ENCODE measurements at places on chromosomes 3 and 15.

GRCh38 chr3:140748903-140749302 is 71.0 kb downstream of the TRIM42 start:
- DNase-seq, result no peak

- no peak for DNase-seq
Observed at GRCh38 chr3:25273582-25274171, 154.4 kb upstream of the RARB start.

GRCh38 chr15:47718497-47719437 is 1.5 kb downstream of the SEMA6D start:
- no peak for DNase-seq

DNA sequence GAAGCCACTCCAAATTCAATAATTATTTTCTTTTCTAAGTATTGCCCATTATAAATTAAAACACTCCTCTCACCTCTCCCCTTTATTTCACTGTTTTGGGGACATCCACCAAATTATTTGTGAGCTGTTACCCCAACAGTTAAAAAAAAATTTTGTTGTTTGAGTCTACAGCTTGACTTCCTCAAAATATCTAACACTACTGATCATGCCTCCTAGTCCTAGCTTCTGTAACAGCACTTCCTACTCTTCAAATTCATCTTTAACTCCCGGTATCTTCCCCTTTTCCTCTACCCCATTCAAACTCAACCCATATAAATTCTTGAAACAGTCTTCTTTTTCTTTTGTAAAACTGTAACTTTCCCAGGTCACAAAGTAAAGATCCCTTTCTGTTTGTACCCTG is 15.9 kb downstream of the PARL start:
- DNase-seq, result no peak

- DNase-seq, result no peak
Observed at GRCh38 chr3:33722191-33722590, 4.1 kb upstream of the CLASP2 start.

DNA sequence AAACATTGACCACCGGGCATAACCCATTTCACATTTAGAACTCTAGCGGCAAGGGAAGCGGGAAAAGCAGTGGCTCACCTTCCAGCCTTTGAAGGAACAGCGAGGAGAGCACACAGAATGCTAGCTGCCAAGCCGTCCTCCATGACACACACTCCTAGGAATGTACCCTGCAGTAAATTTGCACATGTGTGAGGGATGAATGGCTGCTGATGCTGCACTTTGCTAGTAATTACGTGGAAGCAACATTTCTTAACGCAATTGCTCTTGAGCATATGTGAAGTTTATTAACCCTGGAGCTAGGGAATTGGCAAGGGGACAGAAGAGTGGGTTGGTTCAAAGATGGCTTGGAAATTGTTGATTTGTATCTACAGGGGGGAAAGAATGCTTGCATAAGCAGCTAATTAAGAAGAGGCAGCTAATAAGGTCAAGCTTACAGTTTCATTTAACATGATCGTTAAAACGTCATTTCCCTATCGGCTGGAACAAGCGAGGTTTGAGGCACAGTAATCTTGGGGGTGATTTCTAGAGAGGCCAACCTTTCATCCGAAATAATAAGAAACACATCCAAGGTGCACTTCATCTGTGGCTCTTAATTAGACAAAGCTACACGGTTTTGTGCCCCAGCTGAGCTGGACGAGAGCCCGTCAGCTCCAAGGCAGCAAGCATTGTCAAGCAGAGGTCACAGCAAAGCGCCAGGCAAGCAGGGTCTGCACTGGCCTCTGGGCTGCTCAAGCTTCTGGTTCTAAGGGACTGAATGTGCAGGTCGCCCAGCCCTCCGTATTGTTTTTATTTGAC is 123.4 kb downstream of the CHSY1 start:
- no peak for DNase-seq

DNA sequence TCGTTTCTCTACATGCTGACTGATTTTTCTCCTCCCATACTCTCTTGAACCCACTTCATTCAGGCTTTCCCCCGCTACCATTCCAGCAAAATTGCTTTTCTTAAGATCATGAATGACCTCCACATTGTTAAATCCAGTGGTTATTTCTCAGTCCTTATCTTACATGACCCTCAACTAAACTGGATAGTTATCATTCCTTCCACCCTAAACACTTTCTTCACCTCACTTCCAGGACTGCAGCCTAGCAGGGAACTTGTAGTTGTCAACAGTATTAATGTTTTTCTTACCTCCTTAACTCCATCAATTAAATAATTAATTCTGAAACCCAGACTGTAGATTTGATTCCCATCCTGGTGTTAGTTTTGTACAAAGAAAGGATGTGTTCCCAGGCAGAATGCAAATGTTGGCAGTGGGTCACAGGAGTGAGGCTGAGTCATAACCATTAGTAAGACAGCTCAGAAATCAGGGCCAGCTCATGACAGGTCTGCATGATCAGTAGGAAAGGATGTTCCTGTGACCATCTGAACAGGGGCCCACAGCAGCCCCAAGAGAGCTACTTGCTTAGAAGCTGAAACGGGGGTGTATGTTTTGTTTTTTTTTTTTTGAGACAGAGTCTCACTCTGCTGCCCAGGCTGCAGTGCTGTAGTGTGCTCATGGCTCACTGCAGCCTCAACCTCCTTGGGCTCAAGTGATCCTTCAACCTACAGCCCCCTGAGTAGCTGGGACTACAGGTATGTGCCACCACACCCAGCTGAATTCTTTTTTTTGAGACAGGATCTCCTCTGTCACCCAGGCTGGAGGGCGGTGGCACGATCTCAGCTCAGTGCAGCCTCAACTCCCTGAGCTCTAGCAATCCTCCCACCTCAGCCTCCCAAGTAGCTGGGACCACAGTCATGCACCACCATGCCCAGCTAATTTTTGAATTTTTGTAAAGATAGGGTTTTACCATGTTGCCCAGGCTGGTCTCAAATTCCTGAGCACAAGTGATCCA is 9.1 kb downstream of the BCL2L10 start:
- no peak for DNase-seq
